ENCODE measurements at places on chromosomes 3 and 15.

- no peak for DNase-seq
Measured at GRCh38 chr3:196168808-196169391, 42.3 kb downstream of the ZDHHC19 start.

GRCh38 chr15:88908697-88909621 is 4.2 kb downstream of the MFGE8 start:
- DNase-seq = peak; percentile 50

- peak; percentile 91 for DNase-seq
Measured at GRCh38 chr3:117735481-117736101, 1026.0 kb downstream of the TUSC7 start.

GRCh38 chr3:116256843-116257485 is 188.3 kb downstream of the LSAMP start:
- DNase-seq = no peak

- no peak for DNase-seq
Measured at GRCh38 chr15:98663045-98663444, 14.7 kb downstream of the IGF1R start.

GRCh38 chr3:172263781-172264486 is 184.3 kb downstream of the GHSR start:
- no peak for DNase-seq

GRCh38 chr15:69926006-69926405 is 171.7 kb downstream of the TLE3 start:
- DNase-seq = peak; percentile 56

DNA sequence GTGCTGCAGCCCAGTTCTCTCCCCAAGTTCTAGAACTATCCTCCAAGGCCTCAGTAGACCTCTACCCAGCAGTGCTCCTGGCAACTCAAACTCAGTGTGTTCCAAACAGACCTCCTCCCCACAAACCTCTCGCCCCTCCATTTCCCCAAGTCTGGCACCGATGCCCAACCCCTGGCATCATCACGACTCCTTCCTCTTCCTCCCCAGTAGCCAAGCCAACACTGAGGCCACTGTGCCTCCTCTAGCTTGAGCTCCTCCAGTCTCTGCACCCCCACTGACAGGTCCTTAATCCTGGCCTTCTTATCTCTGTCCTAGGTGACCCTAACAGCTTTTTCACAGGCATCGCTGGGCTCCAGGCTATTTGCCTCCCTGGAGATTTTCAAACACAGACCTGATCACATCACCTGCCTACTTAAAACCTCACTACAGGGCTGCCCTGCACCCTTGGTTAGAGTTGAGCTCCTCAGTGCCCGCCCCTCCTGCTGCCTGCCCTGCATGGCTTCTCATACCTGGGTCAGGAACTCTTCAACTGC is 6.8 kb downstream of the ARPIN start:
- no peak for DNase-seq

DNA sequence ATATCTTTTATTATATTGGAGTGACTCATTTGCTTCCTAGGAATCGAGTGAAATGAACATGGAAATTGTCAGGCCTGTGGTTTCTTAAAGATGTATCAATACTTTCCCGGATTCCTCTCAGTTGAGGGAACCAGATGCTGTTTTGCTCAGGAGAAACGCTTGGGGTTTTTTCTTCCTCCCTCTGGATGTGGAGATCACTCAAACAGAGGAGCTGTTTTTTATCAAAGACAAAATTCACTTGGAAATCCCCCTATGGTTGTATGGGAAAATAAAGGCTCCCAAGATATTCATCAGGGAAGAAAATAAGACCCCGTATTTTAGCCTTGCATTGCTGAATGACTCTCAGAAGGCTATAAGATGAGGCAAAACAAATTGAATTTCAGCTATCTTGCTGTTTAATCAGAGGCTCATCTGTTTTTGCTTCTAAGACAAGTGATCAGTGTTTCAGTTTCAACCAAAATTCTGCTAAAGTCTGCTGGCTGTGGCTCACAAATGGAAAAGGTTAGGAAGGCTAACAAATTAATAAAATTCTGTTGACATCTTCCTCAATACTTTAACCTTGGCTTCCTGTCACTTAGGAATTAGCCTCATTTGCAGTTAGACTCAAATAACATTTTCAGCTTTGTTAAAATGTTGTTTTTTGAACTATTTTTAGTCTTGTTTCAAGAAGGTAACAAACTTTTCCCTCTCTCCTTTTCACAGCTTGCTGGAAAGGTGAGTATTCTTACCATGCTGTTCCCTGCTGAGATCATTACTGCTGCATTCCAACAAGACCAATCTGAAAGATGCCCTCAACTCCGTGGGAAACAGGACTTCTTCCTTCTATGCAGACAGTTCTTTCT is 83.6 kb downstream of the COL6A5 start:
- DNase-seq = no peak

- no peak for DNase-seq
Measured at GRCh38 chr15:74158855-74159650, 14.5 kb upstream of the ISLR start.

DNA sequence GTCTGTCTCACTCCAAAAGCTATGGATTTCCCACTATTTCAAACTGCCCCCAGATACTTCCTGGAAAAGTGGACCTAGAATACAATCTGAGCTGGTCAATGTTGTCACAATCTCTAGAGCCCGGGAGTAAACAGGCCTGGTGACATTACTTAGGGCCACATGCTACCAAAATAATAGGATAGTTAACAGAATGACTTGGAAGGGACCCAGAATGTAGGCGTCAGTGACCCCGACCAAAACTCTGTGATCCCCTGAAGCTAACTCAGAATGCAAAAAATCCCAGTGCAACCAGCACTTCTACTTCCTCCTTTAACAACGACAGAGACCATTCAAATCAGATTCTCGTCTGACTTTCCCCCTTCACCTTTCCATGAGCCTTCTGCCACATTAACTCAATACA is 51.5 kb upstream of the CDV3 start:
- no peak for DNase-seq

DNA sequence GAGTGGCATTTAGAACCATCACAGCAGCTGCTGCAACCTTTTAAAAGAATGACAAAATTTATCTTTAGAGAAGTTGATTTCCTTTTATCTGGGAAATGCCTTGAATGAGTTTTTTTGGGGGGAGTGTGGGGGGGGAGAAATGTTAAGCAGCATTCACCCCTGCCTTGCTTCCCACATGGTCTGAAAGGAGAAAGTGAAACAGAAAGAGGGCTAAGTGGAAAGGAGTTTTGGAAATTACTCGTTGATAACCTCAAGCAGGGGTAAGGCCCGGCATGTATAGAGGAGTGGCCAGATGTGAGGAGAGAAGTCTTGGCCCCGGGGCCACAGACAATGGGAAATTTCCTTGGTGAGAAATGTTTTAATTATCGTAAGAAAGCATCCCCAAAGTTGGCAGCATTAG is 23.5 kb downstream of the B3GALNT1 start:
- DNase-seq = no peak

DNA sequence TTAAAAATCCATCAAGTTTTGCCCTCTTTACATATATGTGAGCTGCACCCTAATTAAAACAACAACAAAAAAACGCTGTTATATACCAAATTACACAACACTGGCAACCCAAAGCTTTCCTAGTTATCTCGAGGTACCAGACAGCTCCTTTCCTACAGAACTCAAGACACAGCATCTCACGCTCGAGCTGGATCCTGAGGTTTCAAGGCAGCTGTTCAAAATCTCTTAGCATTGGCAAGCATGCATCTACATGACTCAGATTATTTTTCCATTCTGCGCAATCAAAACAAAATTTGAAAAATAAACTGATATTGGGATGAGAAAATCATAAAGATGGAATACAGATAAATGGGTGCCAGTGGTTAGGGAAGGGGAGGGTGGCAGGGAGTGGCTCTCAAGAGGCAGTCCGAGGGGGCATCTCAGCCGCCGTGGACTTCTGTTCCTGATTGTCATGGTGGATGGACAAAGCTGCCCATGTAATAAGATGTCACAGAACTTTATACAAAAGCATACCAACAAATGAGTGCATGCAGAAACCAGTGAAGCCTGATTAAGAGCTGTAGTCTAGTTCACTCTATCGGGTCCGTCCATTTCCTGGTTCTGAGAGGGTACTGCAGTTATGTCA is 91.5 kb downstream of the ADAMTS17 start:
- no peak for DNase-seq

- DNase-seq = no peak
Measured at GRCh38 chr3:86578071-86578470, 412.9 kb downstream of the VGLL3 start.

- DNase-seq = no peak
Measured at GRCh38 chr3:184600685-184601377, 39.2 kb downstream of the EPHB3 start.

DNA sequence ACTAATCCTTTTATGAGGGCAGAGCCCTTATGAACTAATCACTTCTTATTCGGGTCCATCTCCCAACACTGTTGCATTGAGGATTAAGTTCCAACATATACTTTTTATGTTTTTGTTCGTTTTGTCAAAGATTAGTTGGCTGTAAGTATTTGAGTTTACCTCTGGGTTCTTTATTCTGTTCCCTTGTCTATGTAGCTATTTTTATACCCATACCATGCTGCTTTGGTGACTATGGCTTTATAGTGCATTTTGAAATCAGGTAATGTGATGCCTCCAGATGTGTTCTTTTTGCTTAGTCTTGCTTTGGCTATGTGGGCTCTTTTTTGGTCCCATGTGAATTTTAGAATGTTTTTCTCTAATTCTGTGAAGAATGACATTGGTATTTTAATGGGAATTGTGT is 166.4 kb upstream of the KCNMB2 start:
- no peak for DNase-seq

DNA sequence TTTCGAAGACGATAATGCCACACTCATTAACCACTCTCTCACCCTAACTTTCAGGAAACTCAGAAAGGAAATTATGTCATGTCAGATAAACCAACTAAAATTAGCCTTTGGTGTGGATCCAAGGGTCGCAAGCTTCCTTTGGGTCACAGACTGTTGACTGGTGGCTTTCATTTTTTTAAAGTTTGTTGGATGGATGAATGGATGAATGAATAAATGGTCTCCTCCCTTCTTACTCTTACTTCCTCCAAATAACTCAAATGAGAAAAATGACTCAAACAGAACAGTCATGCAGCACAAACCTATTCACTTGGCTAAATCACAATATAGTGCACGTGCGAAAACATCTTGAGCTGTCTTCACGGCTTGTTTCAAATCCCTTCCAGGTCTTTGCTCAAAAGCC is 82.9 kb upstream of the HACD2 start:
- DNase-seq = peak; percentile 67

DNA sequence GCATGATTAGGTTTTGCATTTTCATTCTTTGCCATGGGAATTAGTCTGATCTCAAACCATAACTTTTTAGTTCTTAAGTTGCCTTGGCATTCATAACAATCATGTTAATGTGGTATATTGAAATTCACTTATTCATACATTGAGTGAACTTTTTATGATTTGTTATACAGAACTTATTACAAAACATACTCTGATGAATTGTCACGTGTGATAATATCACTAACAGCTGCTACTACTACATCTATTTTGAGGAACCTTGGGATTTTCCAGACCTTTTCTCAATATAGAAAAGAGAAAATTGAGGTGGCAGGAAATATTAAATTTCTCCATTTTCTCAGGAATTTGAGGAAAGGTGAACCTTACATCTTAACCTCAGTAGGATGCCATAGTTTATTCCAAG is 9.2 kb downstream of the LXN start:
- DNase-seq = no peak

DNA sequence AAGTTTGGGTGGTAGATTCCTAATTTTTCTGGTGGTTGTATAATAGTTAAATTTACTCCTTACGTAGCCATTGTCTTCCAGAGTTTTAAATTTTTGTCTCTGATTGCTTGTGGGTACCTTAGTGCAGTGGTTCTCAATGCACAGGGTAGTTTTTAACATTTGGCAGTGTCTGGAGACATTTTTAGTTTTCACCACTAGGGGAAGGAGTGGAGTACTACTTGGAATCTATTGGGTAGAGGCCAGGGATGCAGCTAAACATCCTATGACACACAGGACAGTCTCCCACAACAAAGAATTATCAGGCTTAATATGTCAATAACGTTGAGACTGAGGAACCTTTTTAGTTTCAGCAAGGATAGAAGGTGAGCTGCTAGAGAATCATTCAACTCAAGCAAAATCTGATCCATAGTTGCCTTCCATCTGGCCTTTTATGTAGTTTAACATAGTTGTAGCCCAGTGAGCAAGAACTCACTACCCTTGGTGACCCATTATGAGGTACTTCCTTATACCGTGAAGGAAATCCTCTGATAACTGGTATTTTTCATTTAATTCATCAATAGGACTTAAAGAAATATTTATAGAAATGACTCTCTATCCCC is 8.6 kb upstream of the STX19 start:
- DNase-seq = peak; percentile 70

DNA sequence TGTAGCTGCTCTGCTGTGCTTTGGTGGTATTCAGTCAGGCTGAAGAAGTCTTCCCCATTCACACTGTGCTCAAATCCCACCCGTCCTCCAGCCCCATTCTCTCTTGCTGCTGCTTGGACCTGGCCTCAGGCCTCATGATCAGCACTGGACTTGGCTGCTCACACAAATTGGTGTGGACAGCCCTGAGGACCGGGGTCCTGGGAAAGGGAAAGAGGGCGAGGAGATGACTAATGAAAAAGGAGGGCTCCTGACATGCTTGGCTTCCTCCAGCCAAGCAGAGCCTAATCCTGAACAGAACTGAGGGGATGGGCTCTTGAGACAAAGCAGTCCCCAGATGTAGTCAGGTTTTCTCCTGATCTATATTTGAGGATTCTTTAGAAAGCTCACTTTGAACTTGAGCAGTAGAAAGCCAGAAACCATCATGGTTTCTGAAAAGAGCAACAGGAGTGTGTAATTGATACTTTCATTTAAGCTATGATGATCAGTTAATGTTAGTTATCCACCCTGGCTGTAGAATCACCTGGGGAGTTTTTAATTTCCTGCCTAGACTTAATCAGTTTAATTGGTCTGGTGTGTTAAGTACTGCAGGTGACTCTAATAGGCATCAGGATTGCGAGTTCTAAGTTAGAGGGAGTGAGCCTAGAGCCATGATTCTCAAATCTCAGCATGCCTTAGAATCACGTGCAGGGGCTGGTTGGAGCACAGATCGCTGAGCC is 79.4 kb upstream of the THBS1 start:
- peak; percentile 93 for DNase-seq

- DNase-seq = no peak
Measured at GRCh38 chr15:62446984-62447383, 281.9 kb upstream of the C2CD4B start.

All from EH (cell line).